ENCODE measurements at places on chromosomes 2 and 18. TPM values are rescaled to one million over a fixed set of nuclear protein-coding genes. Genes with fewer than 3 reads are reported as not detected.
A peak's percentile ranks its signal among the peaks of the same experiment; 100 is the strongest.

DNA sequence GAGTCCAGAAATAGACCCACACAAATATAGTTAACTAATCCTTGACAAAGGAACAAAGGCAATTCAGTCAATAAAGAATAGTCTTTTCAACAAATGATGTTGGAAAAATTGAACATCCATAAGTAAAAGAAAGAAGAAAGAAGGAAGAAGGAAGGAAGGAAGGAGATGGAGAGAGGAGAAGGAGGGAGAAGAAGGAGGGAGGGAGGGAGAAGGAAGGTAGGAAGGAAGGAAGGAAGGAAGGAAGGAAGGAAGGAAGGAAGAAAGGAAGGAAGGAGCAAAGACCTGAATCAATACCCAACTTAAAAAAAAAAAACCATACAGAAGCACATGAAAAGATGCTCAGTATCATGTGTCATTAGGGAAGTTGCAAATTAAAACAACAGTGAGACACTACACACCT lies 148.3 kb downstream of the ATL2 start:
- H3K27ac ChIP-seq, result no peak overlapping the region

The IL1R2 gene
- 0.49 TPM for polyA plus RNA-seq

- H3K27ac ChIP-seq, result no peak overlapping the region
- H3K4me3 ChIP-seq, result no peak overlapping the region
- no peak for DNase-seq
- no peaks in the 10 kb centered on the region for H3K27me3 ChIP-seq
Measured at GRCh38 chr2:71791061-71791450, 337.7 kb downstream of the DYSF start.

The CYRIA gene
- polyA plus RNA-seq, result 0.13 TPM

DNA sequence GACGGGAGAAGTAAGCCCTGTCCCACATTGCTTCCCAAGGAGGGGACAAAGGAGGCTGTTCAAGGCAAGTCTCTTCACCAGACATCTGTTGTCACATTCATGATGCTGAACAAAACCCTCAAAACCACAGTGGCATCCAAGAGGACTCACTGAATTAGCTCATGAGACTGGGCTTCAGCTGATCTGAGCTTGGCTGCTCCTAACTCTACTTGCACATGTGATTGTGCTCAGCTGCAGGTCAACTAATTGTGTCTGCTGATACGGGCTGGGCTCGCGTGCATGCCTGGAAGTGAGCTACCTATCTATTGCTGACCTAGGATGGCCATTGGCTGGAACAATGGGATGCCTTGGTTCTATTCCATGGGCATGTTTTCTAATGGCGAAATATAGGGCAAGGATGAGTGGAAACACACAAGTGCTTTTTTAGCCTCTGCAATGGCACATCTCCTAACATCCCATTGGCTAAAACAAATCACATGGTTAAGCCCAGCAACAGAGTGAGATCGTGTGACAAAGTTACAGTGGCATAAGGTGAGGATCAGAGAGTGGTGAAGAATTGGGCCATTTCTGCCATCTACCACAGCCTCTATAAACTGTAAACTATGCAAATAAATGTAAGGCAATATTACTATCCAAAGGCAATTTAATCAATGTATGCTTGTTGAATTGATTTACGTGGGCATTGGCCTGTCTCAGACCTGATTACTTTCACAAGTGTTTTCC lies 52.9 kb upstream of the CAPN13 start:
- no peaks in the 10 kb centered on the region for H3K4me1 ChIP-seq
- H3K27ac ChIP-seq, result no peak overlapping the region
- H3K36me3 ChIP-seq, result no peaks in the 10 kb centered on the region
- H3K4me3 ChIP-seq, result no peak overlapping the region
- H3K27me3 ChIP-seq, result no peaks in the 10 kb centered on the region
- DNase-seq, result no peak

The TTN gene
- polyA plus RNA-seq, result 0.08 TPM

DNA sequence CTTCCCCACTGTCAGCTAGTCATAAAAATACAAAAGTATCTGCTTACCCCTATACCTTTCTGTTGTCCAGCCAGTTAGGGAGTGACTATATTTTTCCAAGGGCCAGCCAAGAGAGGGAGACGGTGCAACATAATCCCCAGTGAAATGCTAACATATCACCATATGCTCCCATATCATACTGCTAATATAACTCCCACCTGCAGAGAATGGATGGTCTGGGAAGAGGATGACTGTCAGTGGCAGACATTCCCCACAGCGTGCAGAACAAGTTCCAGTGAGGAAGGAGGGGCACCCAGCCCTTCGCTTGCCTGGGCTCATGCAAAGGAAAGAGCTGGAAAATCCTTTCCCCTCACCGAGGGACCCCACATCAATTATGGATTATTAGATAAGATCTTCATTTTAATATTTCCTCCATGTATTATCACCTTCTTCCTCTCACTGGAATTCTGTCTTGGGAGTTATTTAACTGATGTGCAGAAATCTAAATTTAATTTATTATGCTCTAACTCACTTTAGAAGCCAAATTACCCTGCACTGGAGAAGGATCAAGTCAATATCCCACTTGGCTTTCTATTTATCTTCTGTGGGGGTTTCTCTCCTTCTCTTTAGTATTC lies 135.6 kb downstream of the GALNT14 start:
- no peaks in the 10 kb centered on the region for H3K36me3 ChIP-seq
- H3K4me1 ChIP-seq, result peaks cover 51% of the 10 kb centered on the region
- peak; percentile 50 for DNase-seq
- H3K27me3 ChIP-seq, result no peaks in the 10 kb centered on the region
- H3K4me3 ChIP-seq, result no peak overlapping the region
- peak overlapping the region; percentile 39 for H3K27ac ChIP-seq

GRCh38 chr2:152165306-152165705 lies 10.3 kb downstream of the STAM2 start:
- H3K4me1 ChIP-seq, result no peaks in the 10 kb centered on the region
- no peak for DNase-seq
- H3K4me3 ChIP-seq, result no peak overlapping the region
- H3K36me3 ChIP-seq, result no peaks in the 10 kb centered on the region
- no peak overlapping the region for H3K27ac ChIP-seq
- no peaks in the 10 kb centered on the region for H3K27me3 ChIP-seq

DNA sequence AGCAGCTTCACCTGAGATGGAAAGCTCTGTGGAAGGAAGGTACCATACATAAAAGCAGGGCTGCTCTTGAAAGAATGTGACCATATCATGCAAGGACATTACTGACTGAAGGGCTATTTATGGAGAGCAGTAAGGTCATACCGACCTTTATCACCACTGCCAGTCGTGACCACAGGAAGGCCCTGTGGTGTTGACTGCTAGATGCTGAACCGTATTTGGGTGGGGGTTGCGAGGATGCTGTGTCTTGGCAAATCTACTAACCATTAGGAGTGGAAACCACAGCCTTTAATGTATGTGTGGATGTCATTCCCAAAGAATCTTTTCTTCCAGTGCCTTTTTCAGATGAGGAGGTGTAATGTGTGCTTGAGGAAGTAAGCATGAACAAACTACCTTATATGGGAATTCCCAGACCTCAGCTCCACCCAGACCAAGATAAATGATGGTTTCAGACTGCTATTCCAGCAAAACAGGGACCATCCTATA lies 60.8 kb downstream of the LIMS1 start:
- no peaks in the 10 kb centered on the region for H3K27me3 ChIP-seq
- H3K4me1 ChIP-seq, result peaks cover 29% of the 10 kb centered on the region
- H3K4me3 ChIP-seq, result no peak overlapping the region
- peak overlapping the region; percentile 99 for H3K27ac ChIP-seq

DNA sequence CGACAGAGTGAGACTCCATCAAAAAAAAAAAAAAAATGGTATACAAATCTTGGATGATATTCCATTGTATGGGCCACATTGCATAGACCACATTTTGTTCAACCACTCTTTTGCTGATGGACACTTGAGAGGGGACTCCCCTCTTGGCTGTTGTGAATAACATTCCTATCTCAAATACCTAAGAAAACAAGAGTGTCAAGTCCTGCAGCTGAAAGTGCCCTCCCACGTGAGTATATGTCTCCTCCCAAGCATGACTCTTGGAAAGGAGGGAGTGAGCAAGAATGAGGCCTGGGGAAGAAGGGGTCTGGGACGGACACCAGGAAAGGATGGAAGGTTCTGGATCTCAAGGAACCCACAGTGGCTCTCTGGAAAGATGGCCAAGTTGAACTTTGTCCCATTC lies 36.0 kb upstream of the NPAS2 start:
- H3K27me3 ChIP-seq, result no peaks in the 10 kb centered on the region
- no peak overlapping the region for H3K4me3 ChIP-seq
- no peak overlapping the region for H3K27ac ChIP-seq
- H3K36me3 ChIP-seq, result no peaks in the 10 kb centered on the region
- no peak for DNase-seq

The ARHGAP15 gene
- not detected for polyA plus RNA-seq

- DNase-seq, result no peak
- H3K36me3 ChIP-seq, result no peaks in the 10 kb centered on the region
- no peak overlapping the region for H3K27ac ChIP-seq
Measured at GRCh38 chr2:236684504-236685256, 115.1 kb downstream of the ACKR3 start.

The UGT1A5 gene
- polyA plus RNA-seq, result not detected

All from SK-N-SH (cell line).